ENCODE measurements at places on chromosomes 16 and 17.
A peak's percentile ranks its signal among the peaks of the same experiment; 100 is the strongest.

DNA sequence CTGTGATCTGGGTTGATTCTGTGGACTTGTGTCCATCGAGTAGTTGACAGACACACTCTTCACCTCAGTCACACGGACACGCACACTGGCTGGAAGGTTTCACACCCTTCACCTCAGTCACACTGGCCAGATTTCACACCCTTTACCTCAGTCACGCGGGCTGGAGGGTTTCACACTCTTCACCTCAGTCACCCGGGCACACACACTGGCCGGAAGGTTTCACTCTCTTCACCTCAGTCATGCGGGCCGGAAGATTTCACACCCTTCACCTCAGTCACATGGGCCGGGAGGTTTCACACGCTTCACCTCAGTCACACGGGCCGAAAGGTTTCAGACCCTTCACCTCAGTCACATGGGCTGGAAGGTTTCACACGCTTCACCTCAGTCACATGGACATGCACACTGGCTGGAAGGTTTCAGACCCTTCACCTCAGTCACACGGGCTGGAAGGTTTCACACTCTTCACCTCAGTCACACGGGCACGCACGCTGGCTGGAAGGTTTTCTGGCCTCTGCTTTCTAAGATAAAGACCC lies 96.2 kb downstream of the PGS1 start:
- no peak for DNase-seq

DNA sequence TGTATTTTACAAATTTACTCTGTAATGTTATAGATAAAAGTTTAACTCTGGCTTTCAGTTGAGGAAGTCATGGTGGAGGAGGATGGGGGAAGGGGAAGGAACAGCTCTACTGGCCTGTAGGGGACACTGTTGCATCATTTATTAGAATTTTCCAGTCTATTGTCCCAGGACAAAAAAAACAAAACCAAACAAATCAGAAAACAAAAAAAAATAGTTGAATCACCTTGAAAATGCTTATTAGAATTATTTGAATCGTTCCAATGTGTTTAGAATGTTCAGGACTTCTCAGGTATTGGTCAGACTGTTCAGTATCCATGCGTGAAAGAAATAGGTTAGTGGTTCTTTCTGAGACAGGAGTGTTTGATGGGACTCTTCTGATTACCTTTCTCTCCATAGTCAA lies 242.0 kb downstream of the FTO start:
- peak; percentile 41 for DNase-seq

DNA sequence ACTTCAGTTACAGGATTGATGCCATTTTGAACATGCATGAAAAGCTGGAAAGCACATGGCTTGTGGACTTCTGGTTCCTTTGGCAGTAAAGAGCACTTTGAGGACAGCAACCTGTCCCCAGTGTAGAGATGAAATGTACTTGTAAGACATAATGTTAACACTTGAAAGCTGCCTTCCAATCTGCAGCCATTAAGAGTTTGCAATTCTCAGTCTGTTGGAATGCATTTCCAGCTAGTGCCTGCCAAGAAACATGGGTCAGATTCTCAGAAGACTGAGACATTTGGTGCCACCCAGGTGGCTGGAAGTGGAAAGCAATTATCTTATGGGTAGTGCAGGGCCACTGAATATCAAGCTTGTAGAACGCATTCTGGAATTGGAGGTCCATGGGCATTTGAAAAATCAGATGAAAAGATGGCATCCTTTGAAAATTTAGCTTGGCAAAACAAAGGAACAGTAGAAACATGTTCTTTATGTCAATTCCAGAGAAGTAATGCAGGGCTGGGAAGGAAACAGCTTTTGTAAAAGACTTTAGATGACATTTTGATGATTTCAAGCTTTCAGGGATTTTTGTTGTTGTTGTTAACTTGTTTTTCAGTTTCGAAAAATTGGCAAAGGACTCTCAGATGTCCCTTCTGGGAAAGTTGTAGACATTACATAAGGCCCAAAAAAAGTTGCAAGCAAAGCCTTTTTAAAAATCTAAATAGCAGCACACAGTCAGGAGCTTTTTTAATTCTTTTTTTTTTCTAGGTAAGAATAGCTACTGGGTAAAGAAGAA lies 147.0 kb downstream of the ABCA8 start:
- no peak for DNase-seq

GRCh38 chr17:30513346-30513745 lies 36.1 kb downstream of the GOSR1 start:
- no peak for DNase-seq

GRCh38 chr16:15642557-15643047 lies 352 bp downstream of the MARF1 start:
- DNase-seq: no peak

DNA sequence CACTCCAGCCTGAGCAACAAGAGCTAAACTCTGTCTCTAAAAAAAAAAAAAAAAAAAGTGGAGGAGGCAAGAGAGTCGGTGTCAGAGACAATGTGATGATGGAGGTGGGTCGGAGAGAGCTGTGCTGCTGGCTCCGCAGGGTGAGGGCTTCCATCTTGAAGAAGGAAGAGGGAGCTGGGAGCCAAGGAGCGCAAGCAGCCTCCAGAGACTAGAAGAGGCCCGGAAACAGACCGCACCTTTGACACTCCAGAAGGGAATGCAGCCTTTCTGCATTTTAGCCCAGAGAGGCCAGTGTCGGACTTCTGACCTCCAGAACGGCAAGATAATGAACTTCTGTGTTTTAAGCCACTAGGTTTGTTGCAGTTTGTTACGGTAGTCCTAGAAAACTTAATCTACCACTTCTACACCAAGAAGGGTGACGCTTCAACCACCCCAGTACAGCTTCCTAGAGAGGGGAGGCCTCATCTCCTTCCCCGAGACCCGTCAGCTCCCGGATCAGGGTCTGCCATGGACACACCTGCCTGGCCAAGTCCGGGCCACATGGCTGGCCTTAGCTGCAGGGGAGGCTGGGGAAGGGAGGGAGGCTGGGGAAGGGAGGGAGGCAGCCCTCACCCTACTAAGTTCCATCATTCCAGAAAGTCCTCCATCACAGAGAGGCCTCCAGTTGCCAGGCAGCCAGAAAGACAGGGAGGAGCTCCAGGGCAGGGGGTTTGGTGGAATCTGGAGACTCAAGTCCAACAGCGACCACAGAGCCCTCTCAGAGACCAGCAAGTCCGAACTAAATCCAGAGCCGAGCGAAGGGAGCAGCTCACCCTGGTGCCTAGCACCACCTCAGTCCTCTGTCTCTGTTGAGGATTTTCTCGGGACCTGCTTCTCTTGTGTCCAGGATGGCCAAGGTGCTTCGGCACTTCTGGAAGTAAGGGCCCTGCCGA lies 13.2 kb upstream of the RBFOX3 start:
- DNase-seq: no peak

DNA sequence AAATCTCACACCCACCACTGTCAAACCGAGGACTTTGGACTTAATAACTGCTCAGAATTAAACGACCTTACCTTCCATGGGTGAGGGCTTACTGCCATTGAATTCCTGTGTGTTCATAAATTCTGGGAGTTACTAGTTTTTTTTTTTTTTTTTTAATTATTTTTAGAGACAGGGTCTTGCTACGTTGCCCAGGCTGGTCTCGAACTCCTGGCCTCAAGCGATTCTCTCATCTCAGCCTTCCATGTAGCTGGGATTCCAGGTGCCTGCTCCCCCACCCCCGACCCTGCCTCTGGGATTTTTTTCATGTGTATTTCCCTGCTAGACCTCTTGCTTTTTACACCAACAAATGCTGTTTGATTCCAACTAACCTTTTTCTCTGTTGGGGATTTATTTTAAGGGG lies 14.9 kb upstream of the CD300A start:
- DNase-seq: no peak

GRCh38 chr17:27743281-27743885 lies 56.9 kb downstream of the NOS2 start:
- DNase-seq: no peak

DNA sequence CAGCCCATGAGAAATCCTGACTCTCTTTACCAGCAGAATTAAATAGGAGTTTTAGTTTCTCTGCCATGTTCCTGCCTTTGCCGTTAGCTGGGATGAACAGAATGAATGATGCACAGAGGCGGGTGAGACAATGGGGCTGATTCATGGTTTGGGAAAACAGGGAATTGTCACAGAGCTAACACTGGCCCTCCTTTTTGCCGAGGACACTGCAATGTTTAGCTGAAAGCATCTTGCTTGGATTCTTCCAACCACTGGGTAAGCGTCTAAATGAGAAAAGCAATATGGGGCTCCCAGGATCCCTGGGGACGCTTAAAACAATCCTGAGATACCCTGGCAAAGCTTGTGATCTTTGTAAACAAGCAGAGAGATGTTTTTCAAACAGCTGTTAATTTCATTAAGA lies 12.8 kb upstream of the PAFAH1B1 start:
- DNase-seq: no peak

GRCh38 chr17:59007995-59008394 lies 98.7 kb downstream of the TRIM37 start:
- no peak for DNase-seq

- no peak for DNase-seq
Observed at GRCh38 chr17:81287741-81288430, 7.2 kb downstream of the SLC38A10 start.

GRCh38 chr16:30802936-30803335 lies 15.9 kb upstream of the ZNF629 start:
- no peak for DNase-seq

- no peak for DNase-seq
Observed at GRCh38 chr17:14112407-14112806, 43.1 kb downstream of the COX10 start.

DNA sequence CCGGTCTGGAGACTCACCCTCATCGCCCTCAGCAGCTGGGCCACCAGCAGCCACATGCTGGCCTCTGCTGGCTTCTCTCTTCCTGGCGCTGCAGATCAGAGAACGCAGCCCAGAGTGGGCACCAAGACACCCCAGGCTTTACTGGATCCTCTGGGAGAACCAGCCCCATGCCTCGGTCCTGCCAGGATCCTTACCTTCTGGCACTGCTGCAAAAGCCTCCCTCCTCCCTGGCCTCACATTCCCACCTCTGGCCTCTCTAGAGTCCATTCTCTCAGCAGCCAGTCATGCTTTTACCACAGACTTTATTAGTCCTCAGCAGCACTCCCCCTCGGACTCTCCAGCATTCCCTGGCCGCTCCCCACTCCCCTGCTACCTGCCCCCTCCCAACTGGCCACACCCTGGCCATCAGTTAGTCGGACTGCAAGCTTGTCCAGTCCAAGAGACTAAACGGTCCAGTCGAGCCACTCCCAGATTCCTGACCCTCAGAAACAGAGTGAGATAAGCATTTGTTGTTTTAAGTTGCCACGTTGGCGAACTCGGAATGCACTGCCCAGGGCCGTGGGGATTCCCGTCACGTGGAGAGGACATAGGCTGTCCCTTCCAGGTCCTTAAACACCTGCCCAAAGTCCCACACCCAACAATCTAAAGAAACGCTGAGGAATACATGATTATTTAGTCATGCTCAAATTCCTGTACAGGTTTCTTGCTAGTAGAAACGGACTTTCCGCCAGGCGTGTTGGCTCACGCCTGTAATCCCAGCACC lies 5.9 kb upstream of the SPG7 start:
- DNase-seq: no peak

DNA sequence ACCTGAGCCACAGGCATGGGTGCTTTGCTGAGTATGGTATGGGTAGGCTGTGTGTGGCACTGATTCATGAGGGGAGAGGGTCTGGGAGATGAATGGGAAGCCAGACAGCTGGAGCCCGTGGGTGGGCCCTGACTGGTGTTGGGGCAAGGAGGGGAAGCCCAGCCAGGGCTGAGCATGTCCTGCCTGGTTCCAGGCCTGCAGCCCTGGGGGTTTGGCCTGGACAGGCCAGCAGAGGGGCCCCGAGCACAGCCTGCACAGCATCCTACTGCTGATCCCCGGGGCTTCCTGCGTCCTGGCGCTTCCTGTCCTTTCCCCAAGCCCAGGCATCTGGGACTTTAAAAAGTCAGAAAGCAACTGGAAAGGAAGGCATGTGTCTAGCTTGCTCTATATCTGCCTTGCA lies 4.6 kb upstream of the MVD start:
- DNase-seq: no peak

- no peak for DNase-seq
Observed at GRCh38 chr17:49777563-49777962, 10.9 kb upstream of the KAT7 start.

DNA sequence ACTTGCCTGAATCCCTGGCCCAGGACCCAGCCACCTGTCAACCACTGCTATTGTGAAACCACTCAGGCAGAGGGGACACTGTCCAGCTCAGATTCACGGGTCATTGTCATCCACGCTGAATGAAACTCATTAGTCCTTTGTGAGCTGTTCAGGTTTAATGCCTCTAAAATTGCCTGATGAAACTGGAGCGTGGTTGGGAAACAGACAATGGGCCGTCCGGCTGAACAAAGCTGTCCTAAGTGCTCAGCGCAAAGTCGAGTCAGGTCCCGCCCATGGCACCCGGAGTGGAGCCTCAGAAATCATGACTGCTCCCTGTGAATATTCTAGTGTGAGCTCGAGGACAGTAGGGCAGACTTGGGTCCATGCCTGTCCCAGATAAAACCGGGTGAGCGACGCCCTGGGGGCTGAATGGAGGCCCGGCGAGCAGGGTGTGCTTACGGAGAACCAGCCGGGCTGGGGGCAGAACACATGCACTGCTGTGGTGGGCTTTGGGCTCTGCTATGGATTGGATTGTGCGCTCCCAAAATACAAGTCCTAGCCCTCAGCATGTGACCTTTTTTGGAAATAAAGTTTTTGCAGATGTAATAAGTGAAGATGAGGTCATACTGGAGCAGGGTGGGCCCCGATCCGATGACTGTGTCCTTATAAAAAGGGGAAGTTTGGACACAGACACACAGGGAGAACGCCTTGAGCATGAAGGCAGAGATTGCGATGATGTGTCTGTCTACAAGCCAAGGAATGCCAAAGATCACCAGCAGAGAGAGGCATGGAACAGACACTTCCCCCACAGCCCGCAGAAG lies 12.9 kb upstream of the CMIP start:
- DNase-seq: no peak

DNA sequence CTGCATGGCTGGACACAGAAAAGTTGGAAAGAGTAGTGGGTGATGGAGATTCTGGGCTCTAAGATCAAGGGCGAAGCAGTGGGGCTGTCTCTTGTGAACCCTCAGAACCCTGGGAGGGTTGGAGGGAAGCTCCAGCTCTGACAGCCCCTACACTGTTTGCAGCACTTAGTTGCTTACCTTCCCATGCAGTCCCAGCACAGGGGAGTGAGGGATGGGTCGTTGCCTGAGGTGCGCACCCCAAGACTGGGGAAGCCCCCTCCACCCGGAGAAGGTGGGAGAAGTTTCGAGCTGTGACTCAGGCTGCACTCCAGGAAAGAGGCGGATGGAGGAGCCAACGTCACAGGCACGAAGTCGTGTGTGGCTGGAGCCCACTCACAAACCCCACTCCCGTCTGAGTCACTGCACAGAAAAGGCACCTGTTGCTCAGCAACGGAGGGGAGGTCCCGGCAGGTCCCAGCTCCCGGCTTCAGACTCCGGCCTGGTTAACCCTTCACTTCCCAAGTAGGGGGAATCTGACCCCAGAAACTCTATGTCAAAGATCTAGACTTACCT lies 60.1 kb downstream of the AIPL1 start:
- DNase-seq: no peak

- no peak for DNase-seq
Observed at GRCh38 chr17:6471531-6472465, 27.5 kb downstream of the PIMREG start.

Data from glomerular endothelial cell (primary cell).